ENCODE measurements at places on chromosomes 1 and 21. TPM values are rescaled to one million over a fixed set of nuclear protein-coding genes. Genes with fewer than 3 reads are reported as not detected.

Gene MTARC2
- 23.6 TPM for total RNA-seq

Gene SPATC1L
- 8.7 TPM for total RNA-seq

Gene LEFTY1
- total RNA-seq: not detected

Gene C1orf21
- total RNA-seq: 49.4 TPM

Gene EPHX1
- total RNA-seq: 57.7 TPM

Gene FOXD2
- total RNA-seq: 0.04 TPM

Gene AMY2A
- not detected for total RNA-seq

Gene NBPF4
- total RNA-seq: not detected

Gene TNFAIP8L2
- 4.8 TPM for total RNA-seq

Gene ETV3L
- total RNA-seq: not detected

Gene B3GALT5
- not detected for total RNA-seq

Gene UBE2U
- total RNA-seq: not detected

GRCh38 chr21:39317134-39318090, 4.0 kb upstream of the BRWD1 start:
- DNase-seq: no peak

DNA sequence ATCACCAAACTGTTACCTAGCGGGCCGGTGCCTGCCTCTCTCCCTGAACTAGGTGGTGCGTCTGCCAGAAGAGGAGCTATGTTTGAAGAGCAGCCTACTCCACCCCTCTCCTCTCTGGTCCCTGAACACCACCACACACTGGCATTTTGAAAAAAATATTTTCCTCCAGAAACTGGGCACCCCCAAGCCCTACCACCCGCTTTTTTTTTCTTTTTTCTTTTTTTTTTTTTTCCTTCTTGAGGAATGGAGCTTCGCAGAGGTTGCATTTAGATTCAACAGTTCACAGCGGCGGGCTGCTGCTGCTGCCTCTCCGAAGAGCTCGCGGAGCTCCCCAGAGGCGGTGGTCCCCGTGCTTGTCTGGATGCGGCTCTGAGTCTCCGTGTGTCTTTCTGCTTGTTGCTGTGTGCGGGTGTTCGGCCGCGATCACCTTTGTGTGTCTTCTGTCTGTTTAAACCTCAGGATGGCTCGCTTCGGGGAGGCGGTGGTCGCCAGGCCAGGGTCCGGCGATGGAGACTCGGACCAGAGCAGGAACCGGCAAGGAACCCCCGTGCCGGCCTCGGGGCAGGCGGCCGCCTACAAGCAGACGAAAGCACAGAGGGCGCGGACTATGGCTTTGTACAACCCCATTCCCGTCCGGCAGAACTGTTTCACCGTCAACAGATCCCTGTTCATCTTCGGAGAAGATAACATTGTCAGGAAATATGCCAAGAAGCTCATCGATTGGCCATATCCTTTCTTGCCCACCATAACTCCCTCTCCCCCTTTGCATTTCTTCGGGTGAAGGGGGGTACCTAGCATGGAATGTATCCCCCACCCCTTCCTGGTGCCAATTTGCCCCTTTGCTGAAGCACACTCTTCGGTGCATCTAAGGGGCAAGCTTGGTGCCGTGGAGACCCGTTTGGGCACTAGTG, at the start of gene CACNA1E:
CACNA1E (plus strand) TSS at position 233 of the 911 bp plus-strand sequence; CDS start at position 461, 228 bp downstream.
- DNase-seq: no peak

DNA sequence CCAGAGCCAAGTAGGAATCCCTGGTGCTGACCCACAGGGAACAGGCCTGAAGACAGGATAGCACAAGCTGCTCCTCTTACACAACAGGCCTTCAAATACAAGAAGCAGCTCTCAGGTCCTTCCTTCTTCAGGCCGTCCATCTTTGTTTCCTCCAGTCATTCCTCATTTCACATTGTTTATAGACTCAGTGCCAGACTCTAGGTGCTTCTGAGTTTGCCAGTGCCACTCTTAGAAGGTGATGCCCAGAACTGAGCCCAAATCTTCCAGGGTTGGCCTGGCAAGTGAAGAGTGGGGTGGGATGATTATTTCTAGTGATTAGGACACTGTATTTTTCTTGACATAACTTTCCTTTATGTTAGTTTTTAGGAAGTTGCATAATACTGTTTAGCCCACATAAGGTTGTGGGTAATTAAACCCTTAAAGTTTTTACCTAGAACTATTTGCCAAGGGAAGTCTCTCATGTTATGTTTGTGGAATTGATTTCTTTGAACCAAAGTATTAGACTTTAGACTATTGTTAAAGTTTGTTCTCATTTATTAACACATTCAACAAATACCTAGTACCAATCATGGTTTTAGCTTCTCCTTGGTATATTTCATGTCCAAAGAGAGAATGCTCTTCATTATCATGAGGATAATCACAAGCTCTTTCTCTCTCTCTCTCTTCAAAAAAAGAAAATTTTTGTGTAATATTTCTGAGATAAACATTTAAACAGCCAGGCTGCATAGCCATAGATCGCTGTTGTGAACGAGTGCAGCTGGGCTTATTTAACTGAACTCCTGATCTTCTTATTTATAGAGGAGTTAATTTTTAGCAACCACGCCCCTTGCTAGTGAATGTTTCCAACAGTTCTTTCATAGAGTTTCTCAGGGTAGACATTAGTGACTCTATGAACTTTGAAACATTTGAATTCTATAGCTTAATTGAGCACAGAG, 47.7 kb downstream of the PGM1 start:
- no peak for DNase-seq

DNA sequence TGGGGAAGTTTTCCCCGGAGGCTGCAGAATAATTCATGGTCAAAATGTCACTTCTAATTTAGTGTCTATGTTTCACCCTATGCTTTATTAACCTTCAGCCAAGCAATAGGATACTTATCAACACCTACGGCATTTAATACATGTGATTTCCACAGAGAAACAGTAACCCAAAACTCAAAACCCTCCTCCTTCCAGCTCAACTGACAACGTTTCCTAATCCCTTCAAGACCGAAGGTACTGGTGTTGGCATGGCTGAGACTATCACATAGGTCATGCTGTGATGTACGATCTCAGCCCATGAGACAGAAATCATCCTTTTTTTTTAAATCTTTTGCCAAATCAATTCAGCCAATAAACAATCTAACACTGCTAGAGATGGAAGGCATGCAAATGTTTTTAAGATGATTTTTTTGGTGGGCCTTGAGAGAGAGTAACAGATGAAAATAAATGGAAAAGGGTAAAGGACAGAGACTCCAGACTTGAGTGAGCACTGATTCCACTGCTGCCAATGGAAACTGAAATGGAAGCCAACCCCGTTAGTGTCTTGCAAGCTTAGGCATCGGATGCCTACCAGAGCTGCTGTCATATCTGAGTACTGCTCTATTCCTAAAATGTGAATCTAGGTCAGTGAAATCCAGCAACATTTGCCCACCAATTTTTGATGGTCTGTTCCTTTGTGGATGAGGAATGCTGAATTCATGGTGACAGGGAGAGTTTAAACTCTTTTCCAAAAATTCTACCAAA, 63.4 kb upstream of the BCL10 start:
- no peak for DNase-seq

DNA sequence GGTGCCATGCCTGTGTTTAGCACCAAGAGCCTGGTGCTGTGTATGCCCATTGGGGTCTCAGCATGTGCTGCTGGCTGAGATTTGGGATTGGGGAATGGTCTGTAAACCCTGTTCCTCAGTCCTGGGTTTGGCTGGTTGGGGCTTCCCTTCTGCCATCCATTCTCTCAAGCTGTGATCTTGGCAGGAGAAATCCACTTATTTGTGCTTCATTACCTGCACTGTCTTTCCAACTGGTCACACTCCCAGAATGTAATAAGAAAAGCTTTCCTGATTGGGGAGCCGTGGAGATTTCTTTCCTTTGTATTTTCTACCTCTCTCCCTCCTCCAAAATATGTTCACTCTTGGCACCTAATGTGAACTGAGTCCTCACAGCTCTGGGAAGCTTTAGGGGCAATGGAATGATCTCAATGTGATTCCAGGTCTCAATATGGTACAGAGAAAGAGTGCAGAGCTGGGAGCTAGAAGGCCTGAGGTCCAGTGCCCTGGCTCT, 23.0 kb upstream of the KCNA10 start:
- no peak for DNase-seq

- DNase-seq: no peak
Observed at GRCh38 chr1:219119839-219120238, 53.8 kb upstream of the LYPLAL1 start.

DNA sequence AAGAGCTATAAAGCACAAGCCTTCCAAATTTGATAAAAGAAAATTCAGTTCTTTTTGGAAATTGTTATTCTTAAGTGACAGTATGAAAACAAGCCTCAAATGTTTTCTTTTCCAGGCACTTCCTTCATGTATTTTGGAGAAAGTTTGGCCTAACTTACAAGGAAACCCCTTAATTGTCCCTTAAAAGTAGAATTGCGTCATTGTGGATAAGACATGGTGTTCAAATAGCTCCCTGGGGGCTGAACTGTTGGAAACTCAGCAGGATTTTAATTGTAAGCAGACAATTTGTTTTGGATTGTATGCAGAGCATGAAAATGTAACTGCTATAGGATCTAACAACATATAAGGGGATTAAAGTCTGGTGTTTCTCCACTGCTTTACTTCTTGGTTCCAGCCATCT, 35.4 kb upstream of the FGGY start:
- DNase-seq: no peak

- no peak for DNase-seq
Observed at GRCh38 chr1:225883616-225884265, 1.6 kb upstream of the TMEM63A start.

DNA sequence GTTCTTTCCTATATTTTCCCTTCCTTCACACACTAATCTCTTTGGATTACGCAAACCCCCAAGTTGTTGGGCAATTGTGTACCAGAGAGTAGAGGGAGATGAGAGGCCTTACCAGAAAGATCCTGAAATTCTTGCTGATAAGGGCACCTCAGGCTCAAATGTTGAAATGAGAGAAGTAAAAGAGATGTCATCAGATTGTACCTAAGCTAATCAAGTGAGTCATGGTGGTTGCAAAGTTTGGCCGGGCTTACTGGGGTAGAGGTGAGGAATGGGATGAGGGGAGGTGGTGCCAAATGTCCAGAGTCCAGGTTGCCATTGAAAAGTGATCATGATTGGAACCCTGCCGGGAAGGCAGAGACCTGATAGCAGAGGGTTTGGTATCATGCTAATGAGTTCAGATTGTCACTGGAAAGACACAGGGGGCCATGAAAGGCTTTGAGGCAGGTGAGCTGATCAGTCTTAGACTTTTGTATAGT, 43.1 kb downstream of the OPTC start:
- no peak for DNase-seq

DNA sequence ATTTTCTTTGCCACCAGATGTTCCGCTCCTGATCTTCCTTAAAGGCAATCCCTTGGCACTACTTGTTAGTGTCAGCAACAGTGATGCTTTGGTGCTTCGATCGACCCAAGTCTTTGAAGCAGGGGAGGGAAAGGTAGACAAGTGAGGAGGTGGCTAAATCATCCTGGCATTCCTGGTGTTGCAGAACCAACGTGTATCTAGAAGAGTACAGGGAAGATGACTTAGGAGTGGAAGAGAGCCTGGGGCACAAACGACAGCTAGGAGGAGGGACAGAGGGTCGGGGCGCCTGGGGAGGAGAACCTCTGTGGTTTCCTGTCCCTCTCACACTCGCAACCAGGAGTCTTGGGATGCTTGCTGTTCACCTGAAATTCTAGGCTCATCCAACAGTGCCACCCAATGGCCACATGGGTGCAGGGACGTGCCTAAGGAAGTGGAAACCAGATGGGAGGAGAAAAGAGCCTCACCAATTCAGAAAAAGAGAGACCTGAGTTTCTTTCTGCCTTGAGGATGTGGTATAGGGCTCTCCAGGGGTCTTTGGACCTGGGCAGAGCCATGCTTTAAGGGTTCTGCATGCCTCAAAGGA, 9.5 kb upstream of the KCNA2 start:
- DNase-seq: no peak

DNA sequence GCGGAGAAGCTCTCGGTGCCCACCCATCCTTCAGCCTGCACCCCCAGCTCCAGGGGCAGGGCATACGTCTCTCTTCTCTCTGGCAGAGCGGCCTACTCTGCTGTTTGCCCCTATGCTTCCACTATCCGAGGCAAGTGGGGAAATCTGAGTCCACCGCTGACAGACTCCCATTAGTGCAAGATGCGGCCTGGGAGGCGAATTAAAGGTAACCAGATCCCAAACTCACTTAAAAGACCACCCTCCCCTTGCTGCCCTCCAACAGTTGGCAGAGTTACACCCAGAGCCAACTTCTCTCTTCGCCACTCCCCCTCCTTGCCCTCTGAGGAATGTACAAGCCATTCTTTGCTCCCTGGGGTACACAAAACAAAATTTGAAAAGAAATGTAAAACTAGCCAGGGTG, 6.4 kb downstream of the FOXD3 start:
- no peak for DNase-seq

GRCh38 chr1:28642056-28642846, 616 bp downstream of the TAF12 start:
- DNase-seq: no peak

DNA sequence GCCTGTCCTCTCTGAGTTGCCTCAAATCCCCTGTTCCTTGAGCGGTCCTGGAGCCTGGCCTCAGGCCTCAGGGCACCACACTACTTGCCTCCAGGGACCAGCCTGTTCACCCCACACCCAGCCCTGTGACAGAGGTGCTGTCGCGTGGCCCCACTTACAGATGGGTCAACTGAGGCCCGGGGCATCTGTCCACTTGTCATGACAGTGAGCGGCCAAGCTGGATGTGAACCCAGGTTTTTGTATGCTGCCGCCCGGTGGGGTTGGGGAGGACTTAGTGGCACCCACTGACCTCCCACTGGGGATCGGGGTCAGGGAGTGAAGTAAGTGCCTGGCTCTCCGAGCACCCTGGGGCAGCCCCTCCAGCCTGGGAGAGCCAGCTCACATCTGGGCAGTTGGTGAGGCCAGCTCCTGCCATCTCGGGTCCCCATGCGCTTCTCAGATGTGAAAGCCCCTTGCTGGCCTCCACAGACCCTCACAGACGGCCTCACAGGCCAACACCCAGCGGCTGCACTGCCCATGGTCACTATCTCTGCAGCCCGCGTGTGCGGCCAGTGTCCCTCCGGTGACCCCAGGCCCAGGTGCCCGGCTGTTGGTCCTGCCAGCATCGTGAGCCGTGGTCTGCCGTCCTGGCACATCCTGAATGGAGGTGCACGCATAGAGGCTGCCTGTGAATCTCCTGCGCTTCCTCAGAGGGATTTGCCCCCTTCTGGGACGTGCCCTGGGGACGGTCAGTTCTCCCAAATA, 9.3 kb upstream of the FAAP20 start:
- no peak for DNase-seq

GRCh38 chr1:22796642-22797041, 86.0 kb downstream of the EPHB2 start:
- no peak for DNase-seq

GRCh38 chr1:20483833-20484518, 2.0 kb downstream of the CAMK2N1 start:
- DNase-seq: no peak

- DNase-seq: no peak
Observed at GRCh38 chr1:204483791-204484190, 10.8 kb downstream of the PIK3C2B start.

- no peak for DNase-seq
Observed at GRCh38 chr1:80506216-80506615, 1294.5 kb upstream of the ADGRL2 start.

DNA sequence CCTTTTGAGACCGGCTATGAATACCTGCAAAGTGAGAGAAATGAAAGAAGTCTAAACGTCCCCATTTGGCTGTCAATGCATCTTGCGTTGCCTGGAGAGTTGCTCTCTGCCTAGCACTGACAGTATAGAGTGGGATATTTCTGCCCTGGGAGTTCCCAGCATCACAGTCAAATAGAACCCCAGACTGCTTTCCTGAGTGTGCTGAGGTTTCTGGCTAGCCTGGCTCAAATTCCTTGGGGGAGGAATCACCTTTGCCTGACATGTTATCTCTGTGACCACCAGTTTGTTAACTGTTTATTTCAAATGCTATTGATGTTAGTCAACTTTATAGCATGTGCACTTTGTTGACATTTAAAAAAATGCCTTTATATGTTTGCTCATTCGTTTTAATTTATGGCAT, 212.0 kb upstream of the FAM78B start:
- no peak for DNase-seq

All from right atrium auricular region (tissue), 2 donors.